Calu3 (cell line): ENCODE measurements at places on chromosomes 3 and 15. TPM values are rescaled to one million over a fixed set of nuclear protein-coding genes. Genes with fewer than 3 reads are reported as not detected.

DNA sequence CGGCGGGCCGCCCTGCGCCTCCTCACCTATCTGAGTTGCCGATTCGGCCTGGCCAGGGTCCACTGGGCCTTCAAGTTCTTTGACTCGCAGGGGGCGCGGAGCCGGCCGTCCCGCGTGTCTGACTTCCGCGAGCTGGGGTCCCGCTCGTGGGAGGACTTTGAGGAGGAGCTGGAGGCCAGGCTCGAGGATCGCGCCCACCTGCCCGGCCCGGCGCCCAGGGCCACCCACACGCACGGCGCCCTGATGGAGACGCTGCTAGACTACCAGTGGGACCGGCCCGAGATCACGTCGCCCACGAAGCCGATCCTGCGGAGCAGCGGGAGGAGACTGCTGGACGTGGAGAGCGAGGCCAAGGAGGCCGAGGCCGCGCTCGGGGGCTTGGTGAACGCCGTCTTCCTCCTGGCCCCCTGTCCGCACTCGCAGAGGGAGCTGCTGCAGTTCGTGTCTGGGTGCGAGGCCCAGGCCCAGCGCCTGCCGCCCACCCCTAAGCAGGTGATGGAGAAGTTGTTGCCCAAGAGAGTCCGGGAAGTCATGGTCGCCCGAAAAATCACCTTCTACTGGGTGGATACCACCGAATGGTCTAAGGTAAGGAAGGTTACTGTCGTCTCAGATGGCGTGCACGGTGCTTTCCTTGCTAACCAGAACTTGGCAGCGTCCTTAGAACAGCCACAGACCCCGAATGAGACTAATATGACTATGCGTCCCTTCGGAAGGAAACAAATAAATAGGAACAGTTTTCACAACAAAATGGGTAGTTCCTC lies 567 bp downstream of the TICRR start:
- H3K36me3 ChIP-seq = peaks cover 37% of the 10 kb centered on the region
- no peaks in the 10 kb centered on the region for H3K27me3 ChIP-seq
- H3K4me1 ChIP-seq = peaks cover 19% of the 10 kb centered on the region

ALS2CL gene
- 39.6 and 46.7 TPM in 2 replicates for total RNA-seq

DNA sequence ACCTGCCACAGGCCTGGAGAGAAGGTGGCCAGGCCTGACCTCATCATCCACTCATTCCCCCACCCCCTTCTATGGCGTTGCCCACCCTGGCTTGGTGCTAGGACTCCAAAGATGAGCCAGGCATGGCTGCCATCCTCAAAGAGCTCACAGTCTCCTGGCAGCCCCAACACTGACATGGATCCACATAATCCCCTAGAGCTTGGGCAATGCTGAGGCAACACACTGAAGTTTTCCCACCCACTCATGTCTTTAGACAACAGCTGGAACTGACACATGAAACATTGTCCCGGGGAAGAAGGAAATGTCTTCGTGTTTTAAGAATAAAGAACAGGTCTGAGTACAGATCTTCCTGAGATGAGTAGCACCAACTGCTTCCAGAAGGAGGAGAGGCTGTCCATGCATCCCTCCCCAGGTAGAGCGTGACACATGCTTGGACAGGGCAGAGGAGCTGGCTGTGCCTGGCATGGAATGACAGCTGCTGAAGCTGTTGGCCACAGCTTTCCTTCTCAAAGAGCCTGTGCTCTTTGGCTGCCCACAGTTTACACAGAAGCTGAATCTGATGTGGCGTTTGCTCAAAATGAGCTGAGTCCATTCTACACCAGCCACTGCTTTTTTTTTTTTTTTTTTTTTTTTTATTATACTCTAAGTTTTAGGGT lies 70.1 kb downstream of the HOMER2 start:
- no peaks in the 10 kb centered on the region for H3K27me3 ChIP-seq
- H3K4me3 ChIP-seq = no peak overlapping the region
- no peaks in the 10 kb centered on the region for H3K4me1 ChIP-seq
- no peak for DNase-seq
- no peak overlapping the region for H3K27ac ChIP-seq

- no peak overlapping the region for H3K27ac ChIP-seq
- H3K27me3 ChIP-seq = no peaks in the 10 kb centered on the region
- no peaks in the 10 kb centered on the region for H3K4me1 ChIP-seq
- no peaks in the 10 kb centered on the region for H3K36me3 ChIP-seq
- no peak for DNase-seq
Observed at GRCh38 chr15:29143293-29143692, 126.3 kb downstream of the NSMCE3 start.

- H3K27me3 ChIP-seq = peaks cover 76% of the 10 kb centered on the region
- H3K4me1 ChIP-seq = no peaks in the 10 kb centered on the region
- no peak overlapping the region for H3K27ac ChIP-seq
- DNase-seq = no peak
Observed at GRCh38 chr15:69743091-69743490, 290.5 kb downstream of the RPLP1 start.

DNA sequence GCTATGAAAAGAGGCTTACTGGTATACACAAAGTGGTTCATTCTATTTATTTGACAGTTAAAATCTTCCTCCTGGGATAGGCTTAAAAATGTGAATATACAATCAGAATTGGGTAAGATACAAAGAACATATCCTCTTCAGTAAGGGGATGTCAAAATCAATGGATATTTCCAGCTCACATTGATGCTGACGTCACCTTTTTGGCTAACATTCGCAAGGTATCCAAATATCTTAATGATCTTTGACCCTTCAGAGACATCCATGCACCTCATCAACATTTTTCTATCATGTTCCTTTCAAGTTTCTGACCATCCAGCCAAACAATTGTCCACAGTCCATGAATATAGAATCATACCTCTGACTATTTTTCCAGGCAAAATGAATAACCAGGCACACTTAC lies 697.3 kb downstream of the NR2F2 start:
- no peaks in the 10 kb centered on the region for H3K4me1 ChIP-seq
- no peaks in the 10 kb centered on the region for H3K36me3 ChIP-seq
- no peak overlapping the region for H3K4me3 ChIP-seq
- no peaks in the 10 kb centered on the region for H3K27me3 ChIP-seq
- no peak for DNase-seq

C3orf22 gene
- not detected in 2 replicates for total RNA-seq

GRCh38 chr15:50940506-50940905 lies 32.0 kb downstream of the AP4E1 start:
- H3K36me3 ChIP-seq = no peaks in the 10 kb centered on the region
- no peak overlapping the region for H3K27ac ChIP-seq
- H3K4me1 ChIP-seq = peaks cover 3% of the 10 kb centered on the region
- H3K4me3 ChIP-seq = no peak overlapping the region

- no peak for DNase-seq
- no peak overlapping the region for H3K4me3 ChIP-seq
- no peaks in the 10 kb centered on the region for H3K36me3 ChIP-seq
- no peaks in the 10 kb centered on the region for H3K27me3 ChIP-seq
- H3K4me1 ChIP-seq = no peaks in the 10 kb centered on the region
Observed at GRCh38 chr3:192216067-192216466, 511.3 kb downstream of the FGF12 start.

SI gene
- total RNA-seq = not detected in 2 replicates

CCDC33 gene
- total RNA-seq = 2.1 and 2.7 TPM in 2 replicates

GRCh38 chr3:159624616-159625015 lies 364.0 kb upstream of the IL12A start:
- no peak for DNase-seq
- H3K27ac ChIP-seq = no peak overlapping the region
- H3K4me1 ChIP-seq = peaks cover 26% of the 10 kb centered on the region
- H3K27me3 ChIP-seq = no peaks in the 10 kb centered on the region

CELF6 gene
- 0.19 and 0.42 TPM in 2 replicates for total RNA-seq
